ENCODE measurements at places on chromosomes 12 and 14.

- no peak for DNase-seq
These were observed 138.4 kb downstream of the STXBP6 start for GRCh38 chr14:24911324-24912109.

GRCh38 chr14:80575763-80576162 lies 364.5 kb upstream of the DIO2 start:
- DNase-seq, result no peak

- DNase-seq, result no peak
These were observed 12.0 kb upstream of the STXBP6 start for GRCh38 chr14:25062022-25062321.

DNA sequence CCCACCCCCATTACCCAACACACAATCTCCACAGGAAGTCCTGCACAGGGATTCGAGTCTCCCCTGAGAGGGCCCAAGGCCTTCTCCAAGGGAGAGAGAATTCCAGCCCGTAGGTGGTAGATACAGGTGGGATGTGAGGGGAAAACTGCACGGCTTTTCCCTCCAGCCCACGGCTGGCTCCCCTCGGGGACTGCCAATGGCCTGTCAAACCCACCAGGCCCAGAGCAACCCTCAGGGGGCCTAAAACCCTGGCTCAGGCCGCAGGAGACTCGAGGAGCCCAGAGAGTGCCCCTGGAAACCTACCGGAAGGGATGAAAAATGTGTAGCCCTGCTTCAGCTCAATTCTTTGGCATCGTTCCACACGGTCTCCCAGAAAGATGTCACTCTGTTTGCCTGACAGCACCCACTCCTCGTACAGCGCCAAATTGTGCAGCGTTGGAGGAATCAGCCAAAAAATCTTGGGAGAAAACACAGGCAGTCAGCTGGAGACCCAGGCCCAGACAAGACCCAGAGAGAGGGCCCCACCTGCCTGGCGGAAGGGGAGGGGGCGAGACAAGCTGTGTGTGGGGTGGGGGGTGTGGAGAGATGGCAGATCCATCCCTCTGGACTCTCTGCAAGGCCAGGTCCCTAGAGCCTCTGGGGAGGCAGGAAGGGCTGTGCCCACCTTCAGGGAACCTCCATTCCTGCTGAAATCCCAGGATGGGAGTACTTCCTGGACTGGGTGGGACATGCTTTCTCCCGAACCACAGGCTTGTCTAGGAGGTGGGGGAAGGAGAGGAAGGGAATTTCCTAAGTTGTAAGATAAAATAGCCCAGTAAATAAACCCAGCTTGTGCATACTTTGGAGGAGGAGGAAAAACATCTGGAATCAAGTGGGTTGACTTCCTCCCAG lies 48.1 kb downstream of the KDM2B start:
- DNase-seq, result no peak

DNA sequence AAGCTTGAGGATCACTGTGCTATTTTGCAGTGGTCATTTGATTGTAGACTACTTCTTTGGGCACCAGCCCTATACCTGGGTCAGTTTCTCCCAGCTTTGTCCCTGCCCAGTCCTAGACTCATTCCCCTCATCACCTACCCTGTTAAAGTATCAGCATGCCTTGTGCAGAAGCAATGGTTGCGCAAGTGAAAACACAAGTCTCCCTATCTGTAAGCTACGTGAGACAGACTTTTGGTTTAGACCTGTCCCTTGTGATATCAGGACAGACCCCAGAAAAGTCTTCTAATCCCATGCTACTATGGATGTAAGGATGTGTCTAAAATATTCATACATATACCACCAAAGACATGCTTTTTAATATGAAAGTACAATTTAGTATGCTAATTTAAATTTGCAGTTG lies 88.8 kb upstream of the ATP2B1 start:
- DNase-seq, result no peak

DNA sequence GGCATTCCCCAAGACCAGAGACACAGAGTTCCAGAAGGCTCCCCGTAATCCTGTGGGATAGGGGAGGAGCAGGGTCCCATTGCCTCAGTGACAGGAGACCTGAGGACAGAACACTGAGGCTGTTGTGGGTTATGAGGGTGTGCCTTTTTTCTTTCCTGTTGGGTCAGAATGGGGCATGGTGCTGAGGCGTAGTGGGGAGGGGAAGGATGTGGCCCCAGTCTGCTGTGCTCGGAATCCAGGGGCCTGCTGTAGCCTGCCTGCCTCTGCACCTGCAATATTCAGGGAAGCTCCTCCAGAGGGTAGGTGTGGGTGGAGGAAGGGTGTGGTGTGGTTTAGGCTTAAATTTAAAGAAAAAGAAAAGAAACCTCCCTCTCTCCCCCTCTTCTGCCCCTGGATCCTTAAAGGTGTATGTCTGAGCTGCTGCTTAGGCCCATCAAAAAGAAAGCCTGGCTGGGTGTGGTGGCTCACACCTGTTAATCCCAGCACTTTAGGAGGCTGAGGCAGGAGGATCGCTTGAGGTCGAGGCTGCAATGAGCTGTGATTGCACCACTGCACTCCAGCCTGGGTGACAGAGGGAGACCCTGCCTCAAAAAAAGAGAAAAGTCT lies 18.7 kb downstream of the PLEKHG3 start:
- DNase-seq, result no peak

Data from stimulated activated CD8-positive, alpha-beta memory T cell treated with anti-CD3 and anti-CD28 coated beads, Interleukin-4, amount 100 ng/mL, for 1 hour (primary cell).